ENCODE measurements at places on chromosomes 2 and 18.

DNA sequence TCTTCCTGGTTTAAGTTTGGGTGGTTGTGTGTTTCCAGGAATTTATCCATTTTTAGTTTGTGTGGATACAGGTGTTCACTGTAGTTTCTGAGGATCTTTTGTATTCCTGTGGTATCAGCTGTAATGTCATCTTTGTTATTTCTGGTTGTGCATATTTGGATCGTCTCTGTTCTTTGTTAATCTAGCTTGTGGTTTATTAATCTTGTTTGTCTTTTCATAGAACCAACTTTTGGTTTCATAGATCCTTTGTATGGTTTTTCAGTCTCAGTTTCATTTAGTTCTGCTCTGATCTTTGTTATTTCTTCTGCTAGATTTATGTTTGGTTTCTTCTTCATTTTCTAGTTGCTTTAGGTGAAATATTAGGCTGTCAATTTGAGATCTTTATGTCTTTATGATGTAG is 202.4 kb upstream of the ZSWIM2 start:
- no peak for DNase-seq

- DNase-seq: no peak
Measured at GRCh38 chr2:1594123-1594372, 150.3 kb downstream of the PXDN start.

DNA sequence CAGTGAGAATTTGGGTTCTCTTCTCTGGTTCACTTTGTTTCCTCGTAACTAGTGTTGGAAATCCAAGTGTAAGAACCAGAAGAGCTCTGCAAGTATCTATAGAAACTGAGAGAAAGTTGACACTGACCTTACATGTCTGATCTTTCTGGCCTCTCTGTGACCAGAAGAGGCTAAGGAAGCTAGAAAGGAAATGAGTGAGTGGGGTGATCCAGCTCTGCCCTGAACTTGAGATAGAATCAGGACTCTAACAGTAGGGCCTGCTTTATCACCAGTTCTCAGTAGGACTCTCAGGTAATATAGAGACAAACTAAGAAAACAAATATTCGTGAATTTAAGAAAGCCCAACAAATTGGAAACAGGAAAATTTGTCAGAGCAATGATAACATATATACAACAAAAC is 441.2 kb upstream of the ZNF804A start:
- DNase-seq: no peak

DNA sequence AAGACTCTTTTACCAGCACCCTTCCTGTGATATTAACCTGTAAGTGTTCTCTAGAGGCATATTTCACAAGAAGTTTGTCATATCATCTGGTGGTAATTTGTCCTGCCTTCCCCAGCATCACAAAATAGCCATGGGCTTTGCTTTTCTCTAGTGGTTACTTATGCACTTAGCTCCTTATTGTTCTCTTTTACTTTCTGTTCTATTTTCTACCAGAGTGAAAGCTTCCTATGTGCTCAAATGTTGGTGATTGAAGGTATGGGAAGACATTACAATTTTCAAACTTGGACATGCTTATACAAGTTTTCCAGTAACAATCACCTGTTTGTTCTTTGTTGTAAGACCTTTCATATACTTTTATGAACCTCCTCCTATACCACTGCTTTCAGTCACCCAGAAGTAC is 87.0 kb upstream of the KCNH7 start:
- no peak for DNase-seq

DNA sequence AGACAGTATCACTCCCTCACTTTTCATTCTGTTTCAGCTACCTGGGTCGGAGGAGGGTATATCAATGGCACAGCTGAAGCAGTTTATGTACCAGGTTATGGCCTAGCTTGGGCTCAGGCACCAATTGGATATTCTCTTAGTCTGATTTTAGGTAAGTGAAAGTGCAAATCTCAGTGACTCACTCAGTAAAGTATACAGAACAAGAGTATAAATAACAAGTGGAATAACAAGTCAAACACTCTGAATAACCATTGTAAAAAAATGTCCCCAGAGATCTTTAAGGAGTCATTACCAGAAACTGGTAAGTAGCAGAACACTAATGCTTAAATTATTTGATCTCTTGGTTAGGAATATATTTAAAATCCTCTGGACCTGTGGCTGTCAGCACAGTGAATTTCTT is 5.7 kb downstream of the SLC5A7 start:
- no peak for DNase-seq

DNA sequence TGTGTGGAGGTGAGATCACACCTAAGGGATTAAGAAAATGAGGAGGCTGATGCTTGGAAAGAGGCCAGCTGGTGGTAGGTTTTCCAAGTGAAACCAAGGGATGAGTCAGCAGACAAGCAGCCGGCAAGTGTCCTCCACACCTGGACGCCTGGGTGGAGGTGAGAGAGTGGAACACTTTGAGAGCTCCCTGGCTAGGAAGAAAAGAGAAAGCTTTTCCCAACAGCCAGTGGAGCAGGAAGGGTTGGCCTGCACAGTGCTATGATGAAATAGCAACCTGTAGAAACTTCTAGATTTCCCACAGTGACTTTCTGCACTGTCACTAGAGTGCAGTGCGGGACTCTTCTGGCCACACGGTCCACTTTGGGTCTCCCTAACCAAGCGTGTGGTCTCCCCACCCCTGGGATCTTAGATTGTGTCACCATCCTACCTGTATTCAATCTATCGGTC is 19.6 kb upstream of the IL37 start:
- no peak for DNase-seq

DNA sequence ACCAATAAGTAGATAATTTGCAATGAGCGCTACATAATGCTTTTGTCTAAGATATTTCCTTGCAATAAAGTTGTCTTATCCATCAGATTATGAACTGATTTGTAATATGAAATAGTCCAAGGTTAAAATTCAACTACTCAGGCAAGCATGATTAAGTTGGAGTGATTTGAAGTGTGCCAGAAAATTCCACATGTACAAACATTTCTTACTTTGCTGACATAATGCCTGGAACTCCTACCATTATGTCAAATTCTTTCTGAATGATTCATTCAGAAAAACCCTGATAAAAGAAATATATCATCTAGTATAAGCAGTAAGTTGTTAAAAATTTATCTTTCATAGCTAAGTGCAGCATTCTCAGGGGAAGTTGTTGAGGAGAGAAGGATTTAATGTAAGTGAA is 87.3 kb downstream of the CBLN2 start:
- DNase-seq: no peak

DNA sequence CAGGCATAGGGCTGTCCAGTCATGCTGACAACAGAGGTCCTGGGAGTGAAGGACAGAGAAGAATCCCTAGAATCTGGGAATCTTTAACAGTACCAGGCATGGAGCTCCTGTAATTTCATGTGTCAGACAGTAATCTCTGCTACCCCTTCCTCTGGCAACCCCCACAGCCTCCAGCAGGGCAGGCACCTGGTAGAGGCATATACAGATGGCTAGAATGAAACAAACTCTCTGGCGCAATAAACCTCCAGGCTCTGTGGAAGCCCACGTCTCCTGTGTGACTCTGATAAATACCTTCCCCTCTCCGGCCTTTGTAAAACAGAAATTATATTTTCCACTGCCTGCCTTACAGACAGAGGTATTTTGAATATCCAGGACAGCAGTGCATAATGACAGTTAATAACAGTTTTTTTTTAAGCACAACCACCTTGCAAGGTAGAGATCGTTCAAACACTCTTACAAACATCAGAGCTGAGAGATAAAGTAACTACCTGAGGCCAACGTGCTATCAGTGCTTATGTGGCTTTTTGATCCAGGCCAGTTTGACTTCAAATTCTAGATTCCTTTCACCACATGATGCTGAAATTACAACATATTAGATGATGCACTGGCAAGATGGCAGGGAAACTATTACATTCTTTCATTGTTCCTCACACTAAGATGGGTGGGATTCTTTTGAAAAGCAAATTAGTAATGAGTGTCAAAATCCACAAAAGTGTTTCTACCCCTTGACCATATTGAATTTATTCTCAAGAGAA is 47.7 kb upstream of the TMEM247 start:
- no peak for DNase-seq

- no peak for DNase-seq
Measured at GRCh38 chr2:138779781-138780445, at the start of gene NXPH2. Gene NXPH2, minus strand, starts transcription at chr2:138780390. Its CDS starts 149 bp downstream, at chr2:138780241.

GRCh38 chr2:990970-991369 is 40.3 kb downstream of the SNTG2 start:
- no peak for DNase-seq

DNA sequence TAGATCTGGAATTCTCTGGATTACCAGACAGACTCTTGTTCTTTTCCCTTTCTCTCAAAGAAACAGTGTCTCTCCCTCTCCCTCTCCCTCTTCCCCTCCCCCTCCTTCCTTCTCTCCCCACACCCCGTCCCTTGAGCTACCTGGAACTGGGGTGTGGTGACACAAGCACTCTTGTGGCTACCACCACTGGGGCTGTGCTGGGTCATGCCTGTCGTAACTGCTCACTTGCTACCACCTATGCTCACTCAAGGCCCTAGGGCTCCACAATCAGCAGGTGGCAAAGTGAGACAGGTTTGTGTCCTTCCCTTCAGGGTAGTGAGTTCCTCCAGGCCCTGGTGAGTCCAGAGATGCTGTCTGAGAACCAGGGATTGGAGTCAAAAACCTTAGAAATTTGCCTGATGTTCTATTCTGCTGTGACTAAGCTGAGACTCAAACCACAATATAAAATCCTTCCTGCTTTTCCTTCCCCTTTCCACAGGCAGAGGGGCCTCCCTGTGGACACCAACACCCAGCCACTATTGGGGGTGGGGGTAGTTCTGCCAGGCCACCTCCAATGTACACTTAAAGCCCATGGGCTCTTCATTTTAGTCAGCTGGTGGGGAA is 70.8 kb downstream of the OXER1 start:
- DNase-seq: no peak

- no peak for DNase-seq
Measured at GRCh38 chr2:148914463-148914862, 39.4 kb downstream of the KIF5C start.

DNA sequence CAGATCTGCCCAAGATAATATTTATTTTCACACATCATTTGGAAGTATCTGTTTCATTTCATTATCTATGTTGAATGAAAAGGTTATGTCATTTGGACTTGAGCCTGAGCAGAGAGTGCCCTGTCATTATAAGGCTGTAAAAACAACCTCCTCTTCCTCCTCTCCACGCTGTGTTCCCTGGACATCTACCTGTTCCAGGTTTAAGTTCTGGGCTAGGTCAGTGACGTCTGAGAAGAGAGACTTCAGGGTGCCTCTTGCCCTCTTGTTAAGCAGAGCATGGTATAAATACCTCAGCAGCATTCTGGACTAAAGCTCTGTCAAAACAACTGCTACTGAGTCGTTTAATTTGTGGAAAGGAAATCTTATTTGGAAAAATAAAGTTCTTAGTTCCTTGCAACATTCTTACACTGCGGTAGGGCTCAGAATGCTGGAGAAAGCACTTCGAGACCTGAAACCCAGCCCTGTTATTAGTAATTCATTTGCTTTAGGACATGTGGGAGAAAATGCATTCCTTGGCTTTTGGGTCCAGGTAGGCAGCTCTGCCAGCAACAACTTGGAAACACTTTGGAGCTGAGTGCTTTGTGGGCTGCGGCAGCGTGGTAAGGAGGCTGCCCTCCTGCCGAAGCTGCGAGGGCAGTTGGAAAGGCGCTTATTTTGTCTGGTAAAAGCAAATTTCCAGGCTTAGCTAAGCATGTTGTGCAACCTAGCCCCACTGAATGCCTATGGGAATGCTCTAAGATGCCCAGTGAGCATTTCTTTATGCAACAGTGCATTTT is 91.8 kb upstream of the NEDD4L start:
- DNase-seq: no peak

- no peak for DNase-seq
Measured at GRCh38 chr2:127226520-127227263, 6.6 kb upstream of the CYP27C1 start.

DNA sequence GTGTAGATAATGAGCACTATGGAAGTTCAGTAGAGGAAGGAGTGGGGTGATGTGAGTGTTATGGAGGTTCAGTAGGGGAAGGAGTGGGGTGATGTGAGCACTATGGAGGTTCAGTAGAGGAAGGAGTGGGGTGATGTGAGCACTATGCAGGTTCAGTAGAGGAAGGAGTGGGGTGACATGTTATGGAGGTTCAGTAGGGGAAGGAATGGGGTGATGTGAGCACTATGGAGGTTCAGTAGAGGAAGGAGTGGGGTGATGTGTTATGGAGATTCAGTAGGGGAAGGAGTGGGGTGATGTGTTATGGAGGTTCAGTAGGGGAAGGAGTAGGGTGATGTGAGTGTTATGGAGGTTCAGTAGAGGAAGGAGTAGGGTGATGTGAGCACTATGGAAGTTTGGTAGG is 116.3 kb upstream of the SMAD7 start:
- no peak for DNase-seq

- DNase-seq: peak; percentile 11
Measured at GRCh38 chr2:160666154-160667060, 172.8 kb upstream of the RBMS1 start.

GRCh38 chr2:162196638-162197037 is 44.6 kb upstream of the GCG start:
- no peak for DNase-seq

GRCh38 chr2:235678712-235679111 is 184.9 kb downstream of the AGAP1 start:
- DNase-seq: no peak

Measured in NCI-H187 treated with DMSO at 0.1 percent for 48 hours (cell line).